ENCODE measurements at places on chromosomes 16 and 17.

- DNase-seq: no peak
Observed at GRCh38 chr16:694863-695354, 4.7 kb upstream of the WDR24 start.

DNA sequence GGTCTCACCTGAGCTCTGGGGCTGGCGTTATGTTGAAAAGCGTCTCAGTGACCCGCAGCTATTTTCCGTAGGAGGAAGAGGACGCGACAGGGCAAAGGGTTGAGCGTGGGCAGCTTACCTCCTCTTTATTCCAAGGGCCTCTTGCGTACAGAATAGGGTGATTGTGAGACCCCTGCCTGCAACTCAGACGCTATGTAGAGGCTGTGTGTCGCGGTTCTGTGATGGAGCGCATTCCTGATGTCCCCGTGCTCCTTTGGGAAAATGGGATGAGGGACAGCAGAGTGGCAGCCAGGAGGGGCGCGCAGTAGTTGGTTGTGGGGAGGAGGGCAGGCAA, 531 bp upstream of the CDH8 start:
- no peak for DNase-seq

DNA sequence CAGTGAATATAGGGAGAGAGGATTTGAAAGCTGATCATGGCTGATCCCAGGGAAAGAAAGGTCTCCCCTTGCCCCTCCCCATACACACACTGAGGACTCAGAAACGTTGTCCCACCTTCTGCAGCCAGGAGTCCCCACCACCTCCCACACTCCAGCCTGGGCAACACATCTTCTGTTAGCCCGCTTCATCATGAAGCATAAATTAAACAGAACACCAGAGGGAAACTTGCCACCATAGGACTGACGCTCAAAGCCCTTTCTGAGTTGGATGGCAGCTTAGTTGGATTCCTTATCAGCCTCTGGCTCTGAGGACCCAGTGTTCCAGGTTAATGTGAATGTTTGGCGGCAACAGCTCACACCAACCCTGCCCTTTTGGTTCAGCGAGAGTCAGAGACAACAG, 33.9 kb downstream of the ARHGAP27 start:
- no peak for DNase-seq

- no peak for DNase-seq
Observed at GRCh38 chr16:67530013-67530939, 1.6 kb downstream of the RIPOR1 start.

DNA sequence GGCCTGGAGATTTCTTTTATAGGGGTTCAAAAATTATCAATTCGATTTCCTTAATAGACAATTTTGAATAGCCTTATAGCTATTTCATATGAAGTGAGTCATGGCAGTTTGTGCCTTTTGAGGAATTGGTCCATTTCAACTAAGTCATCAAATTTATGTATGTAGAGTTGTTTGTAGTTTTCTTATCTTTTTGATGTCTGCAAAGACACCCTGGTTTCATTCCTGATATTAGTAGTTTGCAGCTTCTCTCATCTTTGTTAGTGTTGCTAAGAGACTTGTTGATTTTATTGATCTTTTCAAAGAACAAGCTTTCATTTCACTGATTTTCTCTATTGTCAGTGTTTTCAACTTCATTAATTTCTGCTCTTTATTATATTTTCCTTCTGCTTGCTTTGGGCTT, 44.2 kb downstream of the N4BP1 start:
- DNase-seq: no peak

GRCh38 chr17:31792007-31792585, 66.9 kb downstream of the COPRS start:
- no peak for DNase-seq

DNA sequence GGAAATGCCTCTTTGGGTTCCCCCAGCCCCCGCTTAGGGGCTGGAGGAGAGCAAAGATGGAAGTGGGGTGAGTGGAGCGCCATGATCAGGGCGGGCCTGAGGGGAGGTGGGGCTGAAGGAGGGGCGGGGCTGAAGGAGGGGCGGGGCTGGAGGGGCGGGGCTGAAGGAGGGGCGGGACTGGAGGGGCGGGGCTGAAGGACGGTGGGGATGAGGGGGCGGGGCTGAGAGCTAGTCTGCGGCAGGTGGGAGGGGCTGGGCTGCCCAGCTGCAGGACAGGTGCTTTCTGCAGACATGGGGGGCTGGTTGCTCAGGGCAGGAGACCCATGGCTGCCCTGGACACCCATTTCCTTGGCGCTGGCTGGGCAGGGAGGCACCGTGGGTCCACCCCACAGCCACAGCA, 39.1 kb upstream of the PABPN1L start:
- no peak for DNase-seq

DNA sequence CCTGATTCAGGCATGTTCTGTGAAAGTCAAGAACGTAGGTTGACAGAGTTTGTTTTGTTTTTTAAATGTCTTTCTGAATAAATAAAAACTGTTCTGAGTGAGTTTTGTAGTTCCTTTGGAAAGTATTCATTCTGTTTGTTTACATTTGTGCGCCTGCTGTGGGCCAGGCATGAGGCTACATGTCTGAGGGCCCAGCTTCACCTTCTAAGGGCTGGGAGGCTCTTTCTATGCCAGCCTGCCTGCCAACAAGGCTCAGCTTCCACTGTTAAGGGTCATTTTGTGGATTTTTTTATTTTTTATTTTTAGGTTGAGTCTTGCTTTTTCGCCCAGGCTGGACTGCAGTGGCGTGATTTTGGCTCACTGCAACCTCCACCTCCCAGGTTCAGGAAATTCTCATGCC, 6.1 kb downstream of the WWOX start:
- DNase-seq: no peak

GRCh38 chr16:22670551-22671041, 143.4 kb upstream of the HS3ST2 start:
- DNase-seq: no peak

GRCh38 chr16:19114359-19115147, 789 bp downstream of the ITPRIPL2 start:
- no peak for DNase-seq

Data from NCI-H1417 treated with DMSO at 0.1 percent for 48 hours (cell line).